ENCODE measurements at places on chromosomes 12 and 14.
A peak's percentile ranks its signal among the peaks of the same experiment; 100 is the strongest.

- DNase-seq, result no peak
Measured at GRCh38 chr12:61095111-61095510, 1165.1 kb upstream of the USP15 start.

DNA sequence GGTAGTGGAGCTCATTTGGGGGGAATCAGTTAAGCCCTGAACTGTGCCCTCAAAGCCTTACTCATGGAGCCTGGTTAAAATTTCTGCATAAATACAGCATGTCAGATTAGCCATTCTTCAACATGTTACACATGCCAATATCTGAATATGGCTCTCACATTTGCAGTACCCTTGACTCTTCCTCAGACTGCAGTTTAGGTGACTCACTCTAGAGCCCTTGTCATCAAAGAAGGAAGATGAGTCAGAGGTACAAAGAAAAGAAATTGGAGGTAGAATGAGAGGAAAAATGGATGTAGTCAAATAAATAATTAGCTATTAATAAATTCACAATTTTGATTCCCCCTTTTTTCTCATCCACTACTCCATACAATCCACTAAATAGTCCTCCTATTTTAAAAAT is 23.6 kb upstream of the OR4K2 start:
- no peak for DNase-seq

GRCh38 chr14:79825046-79825521 is 386.2 kb downstream of the DIO2 start:
- DNase-seq, result no peak

DNA sequence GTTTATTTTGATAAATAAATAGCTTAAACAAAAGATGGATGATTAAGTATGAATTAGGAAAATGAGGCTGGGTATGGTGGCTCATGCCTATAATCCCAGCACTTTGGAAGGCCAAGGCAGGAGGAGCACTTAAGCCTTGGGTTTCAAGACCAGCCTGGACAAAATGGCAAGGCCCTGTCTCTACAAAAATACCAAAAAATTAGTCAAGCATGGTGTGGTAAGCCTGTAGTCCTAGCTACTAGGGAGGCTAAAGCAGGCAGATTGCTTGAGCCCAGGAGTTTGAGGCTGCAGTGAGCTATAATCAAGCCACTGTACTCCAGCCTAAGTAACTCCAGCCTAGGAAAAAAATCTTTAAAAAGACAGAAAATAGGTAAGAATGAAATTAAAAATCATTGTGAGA is 96.0 kb downstream of the BCL2L14 start:
- DNase-seq, result no peak

DNA sequence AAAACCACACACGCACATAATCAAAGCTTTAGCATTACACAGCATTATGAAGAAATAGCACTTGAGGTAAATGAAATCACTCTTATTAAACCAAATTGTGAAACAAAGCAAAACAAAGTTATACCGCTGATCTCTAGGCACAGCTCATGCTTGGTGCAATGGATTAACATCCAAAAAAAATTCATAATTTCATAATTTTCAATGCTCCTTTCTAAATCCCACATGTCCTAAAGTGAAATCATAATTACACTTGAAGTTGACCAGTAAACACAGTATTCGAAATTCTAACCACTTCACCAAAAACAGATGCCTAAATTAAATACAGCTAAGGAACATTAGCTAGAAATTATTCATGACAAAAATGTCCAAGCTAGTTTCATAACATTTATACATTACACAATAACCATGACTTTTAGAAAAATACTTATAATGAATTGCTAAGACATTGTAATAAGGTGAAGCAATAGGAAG is 1.5 kb downstream of the MLH3 start:
- no peak for DNase-seq

GRCh38 chr12:33253178-33253577 is 186.4 kb downstream of the SYT10 start:
- DNase-seq, result no peak

- DNase-seq, result no peak
Measured at GRCh38 chr12:105252901-105253300, 16.9 kb upstream of the APPL2 start.

DNA sequence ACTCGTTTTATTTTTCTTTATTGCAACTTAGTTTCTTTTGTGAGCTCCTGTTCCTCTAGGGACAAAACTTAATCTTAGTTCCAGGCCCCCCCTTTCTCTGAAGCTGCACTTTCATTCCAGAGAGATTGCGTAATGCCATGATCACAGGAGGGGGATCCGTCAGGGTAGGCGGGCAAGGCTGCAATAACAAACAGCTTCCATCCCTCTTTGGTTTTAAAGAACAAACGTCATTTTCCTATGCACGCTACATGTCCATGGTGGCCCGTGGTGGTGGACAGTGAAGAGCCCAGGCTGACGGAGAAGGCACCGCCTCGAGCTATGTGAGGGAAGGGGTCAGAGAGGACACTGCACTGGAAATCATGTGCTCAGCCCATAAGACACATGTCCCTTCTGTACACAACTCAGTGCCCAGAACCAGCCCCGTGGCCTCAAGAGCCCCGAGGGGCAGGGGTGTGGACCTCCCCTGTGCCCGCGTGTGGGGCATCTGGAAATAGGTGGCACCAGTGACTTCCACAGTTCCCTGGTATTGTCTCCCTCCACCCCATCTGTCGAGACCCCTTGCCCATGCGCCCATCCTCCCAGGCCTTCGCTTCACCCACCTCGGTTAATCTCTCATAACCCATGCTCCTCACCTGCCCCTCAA is 161.4 kb downstream of the ADGRD1 start:
- no peak for DNase-seq

DNA sequence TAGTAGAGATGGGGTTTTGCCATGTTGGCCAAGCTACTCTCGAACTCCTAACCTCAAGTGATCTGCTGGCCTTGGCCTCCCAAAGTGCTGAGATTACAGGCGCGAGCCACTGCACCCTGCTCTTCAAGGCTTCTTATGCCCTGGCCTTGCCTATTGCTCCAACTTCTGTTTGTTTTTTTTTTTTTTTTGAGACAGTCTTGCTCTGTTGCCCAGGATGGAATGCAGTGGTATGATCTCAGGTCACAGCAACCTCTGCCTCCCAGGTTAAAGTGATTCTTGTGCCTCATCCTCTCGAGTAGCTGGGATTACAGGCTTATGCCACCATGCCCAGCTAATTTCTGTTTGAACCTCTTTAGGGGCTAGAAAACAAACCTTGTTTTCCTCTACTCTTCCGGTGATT is 6.0 kb upstream of the ABCD4 start:
- no peak for DNase-seq

DNA sequence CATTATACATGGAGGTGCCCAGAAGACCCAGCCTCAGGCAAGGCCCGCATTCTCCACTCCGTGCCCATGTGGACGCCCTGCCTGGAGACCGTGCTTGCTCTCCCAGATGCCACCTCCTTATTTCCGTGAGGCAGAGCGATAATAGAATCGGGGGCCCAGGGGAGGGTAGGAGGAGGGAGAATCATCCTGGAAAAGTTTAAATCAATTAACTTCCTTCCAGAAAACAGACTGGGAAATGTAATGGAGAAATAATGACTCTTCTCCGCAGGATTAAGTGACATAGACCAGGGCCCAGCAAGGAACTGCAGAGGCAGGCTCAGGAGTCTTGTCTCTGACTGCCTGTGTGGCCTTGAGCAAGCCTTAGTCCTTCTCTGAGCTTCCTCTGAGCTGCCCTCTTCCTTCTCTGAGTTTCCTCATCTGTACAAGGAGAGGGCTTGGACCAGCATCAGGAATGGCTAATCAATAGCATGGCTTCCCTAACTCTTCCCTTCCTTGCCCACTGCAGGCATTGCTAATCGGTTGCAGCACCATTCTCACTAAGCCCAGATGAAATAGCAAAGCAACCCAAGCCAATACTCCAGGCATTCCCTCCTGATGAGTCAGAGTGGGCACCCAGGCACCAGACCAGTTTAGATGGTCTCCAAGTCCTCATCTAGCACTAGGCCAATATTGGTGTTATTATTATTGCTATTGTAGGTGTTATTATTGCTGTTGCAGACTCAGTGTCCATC is 11.3 kb upstream of the FAM222A start:
- DNase-seq, result no peak

DNA sequence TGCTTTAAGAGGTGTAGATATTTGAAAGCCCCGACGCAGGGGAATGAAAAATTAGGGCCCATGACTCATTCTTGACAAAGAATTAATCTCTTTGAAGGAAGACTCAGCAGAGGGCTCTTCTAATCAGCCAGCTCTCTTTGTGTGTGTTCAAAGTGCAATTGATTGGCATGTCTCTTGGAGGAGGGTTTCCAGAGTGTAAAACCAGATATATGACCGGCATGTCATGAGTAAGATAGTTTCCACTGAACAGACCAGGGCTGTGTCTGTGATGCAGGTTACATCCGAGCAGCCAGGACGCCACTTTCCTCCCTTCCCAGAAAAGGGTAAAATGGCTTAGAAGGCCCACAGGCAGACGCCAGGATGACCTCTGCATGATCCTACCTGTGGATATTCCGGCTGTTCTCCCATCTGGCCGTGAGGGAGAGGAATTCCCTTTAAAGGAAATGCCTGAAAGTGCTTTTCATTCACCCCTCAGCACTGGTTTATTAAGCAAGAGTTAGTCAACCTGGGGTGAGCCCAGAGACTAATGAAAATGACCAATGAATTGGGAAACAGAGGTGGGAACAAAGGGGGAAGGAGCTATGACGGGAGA is 7.2 kb upstream of the KRT75 start:
- no peak for DNase-seq

DNA sequence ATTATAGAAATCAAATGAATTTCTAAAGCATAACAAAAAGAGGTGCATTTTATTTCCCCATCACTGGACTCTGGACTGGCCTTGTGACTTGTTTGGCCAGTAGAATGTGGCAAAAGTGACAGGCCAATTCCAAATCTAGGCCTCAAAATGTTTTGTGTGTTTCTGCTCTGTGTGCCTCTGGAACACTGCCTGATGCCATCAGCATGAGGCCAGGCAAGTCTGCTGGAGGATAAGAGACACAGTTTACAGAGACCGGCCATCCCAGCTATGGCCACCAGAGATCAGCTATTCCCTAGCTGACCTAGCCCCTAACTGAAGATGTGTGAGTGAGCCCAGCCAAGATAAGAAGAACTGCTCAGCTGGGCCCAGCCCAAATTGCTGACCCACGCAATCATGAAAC is 32.9 kb downstream of the ASCL1 start:
- peak; percentile 21 for DNase-seq

DNA sequence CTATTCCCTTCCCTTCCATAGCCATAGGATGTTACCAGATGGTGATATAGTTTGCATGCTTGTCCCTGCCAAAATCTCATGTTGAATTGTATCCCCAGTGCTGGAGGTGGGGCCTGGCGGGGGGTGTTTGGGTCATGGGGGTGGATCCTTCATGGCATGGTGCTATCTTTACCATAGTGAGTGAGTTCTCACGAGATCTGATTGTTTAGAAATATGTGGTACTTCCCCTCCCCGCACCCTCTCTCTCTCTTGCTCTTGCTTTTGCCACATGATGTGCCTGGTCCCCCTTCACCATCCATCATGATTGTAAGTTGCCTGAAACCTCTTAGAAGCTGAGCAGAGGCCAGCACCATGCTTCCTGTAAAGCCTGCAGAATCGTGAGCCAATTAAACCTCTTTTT is 181.3 kb downstream of the CAND1 start:
- DNase-seq, result no peak

- DNase-seq, result peak; percentile 28
Measured at GRCh38 chr14:74019408-74020137, 424 bp downstream of the BBOF1 start.

DNA sequence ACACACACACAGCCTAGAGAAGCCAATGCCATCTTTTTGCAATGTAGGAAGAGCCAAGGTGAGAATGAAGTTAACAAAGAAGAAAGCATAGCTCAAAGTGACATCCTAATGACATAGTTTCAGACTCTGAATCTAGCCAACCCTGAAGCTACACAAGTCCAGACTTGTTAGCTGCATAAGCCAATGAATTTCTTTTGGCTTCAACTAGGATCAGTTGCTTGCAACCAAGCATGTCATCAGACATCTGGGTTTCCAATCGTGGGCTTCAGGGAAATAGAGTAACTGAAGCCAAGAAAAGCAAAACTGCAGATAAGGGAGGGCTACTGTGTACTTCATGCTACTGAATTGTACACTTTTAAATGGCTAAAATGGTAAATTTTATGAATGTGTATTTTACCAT is 4.4 kb upstream of the GPHN start:
- no peak for DNase-seq

DNA sequence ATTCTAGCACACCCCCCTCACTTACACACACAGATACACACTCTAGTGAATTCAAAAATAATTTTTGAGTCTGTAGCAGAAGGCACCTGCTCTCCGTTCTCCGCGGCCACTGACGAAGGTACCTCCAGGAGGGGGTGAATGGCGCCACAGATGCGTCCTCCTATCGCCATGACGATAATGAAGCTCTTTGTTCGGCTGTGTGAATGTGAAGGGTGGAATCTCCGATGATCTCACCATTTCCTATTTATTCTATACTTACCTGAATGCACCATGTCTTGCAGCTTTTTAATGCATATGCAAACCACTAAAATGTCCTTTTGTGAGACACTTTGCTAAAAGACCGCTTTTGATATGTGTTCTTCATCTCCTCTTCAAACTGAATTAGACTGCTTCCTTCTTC is 162.7 kb downstream of the EGLN3 start:
- DNase-seq, result no peak

DNA sequence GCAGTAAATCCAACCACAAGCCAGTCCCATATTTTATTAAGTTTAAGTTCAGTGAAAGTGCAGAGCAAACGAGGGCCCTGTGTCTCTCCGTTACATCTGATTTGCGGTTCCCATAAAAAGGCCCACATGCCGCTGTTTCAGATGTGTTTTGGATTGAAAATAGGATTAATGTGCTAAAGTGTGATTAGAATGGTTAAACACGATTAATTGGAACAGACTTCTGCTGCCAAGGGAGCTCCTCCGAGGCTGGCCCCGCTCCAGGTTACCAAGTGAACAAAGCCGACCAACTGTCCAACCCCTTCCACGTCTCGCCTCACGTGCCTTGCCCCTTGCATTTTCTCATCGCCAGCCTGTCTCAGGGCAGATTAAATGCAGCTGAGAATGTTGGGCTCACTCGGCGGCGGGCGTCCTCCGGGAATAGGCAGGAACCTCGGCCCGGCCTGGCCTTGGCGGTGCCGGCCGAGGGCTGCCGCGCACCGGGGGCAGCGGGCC is 166.5 kb upstream of the GSC start:
- DNase-seq, result peak; percentile 85

DNA sequence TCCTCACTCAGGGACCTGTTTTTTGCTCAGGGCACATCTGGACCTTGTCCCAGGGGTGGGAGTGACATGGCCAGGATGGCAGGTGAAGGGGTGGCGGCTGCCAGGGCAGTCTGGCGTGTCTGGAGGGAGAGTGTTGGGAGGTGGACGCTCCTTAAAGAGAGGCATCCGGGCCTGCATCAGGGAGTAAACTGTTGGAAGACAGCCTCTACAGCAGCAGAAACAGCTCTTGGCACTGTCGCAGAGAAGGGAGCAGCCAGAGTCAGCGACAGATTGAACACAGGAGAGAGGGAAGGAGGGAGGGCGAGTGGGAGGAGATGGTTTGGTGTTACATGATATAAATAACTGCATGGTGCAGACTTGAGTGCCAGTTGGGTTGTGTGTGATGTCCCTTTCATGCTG is 52.8 kb downstream of the IGF1 start:
- no peak for DNase-seq

GRCh38 chr14:22560662-22561365 is 28.2 kb downstream of the DAD1 start:
- DNase-seq, result no peak

Data from SK-N-SH (cell line).